ENCODE measurements at places on chromosomes 4 and X.

- peak; percentile 82 for DNase-seq
Observed at GRCh38 chrX:110002300-110003166, at the start of gene TMEM164. TSS of gene TMEM164 (plus strand) at chrX:110003114. CDS start at chrX:110003775, 661 bp downstream.

DNA sequence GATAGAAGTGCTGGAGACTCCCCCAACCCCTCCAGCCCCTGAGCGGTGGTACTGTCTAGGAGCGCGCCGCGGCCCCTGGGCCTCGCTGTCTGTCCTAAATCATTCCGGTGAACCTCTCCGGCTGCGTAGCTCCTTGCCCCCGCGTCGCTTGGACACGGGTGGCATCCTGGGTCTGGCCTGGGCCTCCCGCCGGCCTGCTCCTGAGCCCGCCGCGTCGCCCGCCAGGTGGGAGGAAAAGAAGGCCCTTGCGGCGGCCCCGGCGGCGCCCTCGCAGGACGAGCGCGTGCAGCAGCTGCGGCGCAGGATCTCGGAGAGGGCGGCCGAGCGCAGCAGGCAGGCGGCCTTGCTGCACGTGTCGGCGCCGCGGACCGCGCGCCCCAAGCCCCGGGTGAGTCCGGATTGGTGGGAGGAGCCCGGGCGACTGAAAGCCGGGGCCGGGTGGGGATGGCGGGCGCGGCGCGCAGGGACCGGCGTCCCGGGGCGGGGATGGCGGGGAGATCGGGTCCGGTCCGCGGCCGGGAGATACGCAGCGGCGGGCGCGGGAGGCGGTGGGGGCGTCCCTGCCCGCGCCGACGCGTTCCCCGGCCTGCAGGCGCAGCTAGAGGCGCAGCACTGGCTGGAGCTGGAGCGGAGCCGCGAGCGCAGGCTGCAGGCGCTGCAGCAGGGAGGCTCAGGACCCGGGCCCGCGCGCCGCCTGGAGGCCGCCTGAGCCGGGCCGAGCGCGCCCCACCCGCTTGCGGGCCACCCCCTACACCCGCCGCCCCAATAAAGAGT lies 6.5 kb upstream of the RNF4 start:
- DNase-seq, result peak; percentile 91

- DNase-seq, result no peak
Observed at GRCh38 chr4:177057186-177057585, 252.5 kb upstream of the NEIL3 start.

GRCh38 chr4:165726831-165727230 lies 146.2 kb upstream of the TLL1 start:
- DNase-seq, result no peak

- DNase-seq, result no peak
Observed at GRCh38 chrX:110276778-110277177, 41.1 kb downstream of the AMMECR1 start.

DNA sequence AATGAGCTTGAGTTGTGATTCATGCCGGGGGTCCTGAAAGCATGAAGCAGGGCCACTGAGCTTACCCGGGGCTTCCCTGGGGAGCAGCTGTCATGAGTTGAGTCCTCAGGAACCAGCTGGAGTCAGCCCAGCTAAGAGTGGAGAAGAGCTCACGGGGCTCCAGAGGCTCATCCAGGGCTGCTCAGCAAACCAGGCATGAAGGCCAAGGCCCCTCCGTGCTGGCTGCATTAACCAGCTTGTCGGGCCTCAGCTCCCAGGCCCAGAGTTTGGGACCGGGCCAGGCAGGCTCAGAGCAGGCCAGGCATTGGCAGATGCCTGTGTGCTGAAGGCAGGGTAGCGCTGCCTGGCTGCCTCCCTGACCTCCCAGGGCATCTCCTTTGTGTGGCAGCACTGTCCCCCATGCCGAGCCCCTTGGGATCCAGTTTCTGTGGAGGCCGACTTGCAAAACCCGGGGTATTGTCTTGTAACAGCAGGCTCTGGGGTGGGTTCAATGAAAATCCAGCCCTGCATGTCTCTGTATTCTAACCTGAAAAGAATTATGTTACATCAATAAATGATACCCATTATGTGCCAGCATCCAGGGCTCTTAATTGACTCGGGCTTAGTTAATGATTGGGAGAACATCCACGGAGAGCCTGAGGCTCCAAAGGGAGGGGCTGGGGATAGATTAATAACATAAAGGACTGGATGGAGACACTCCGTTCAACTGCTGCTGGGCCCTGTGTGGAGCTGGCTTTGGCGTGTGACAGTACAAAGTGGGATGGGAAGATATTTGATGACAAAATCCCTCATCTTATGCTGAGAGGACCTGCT lies 68.0 kb upstream of the MSX1 start:
- DNase-seq, result no peak

GRCh38 chr4:58649226-58649625 lies 1539.0 kb upstream of the IGFBP7 start:
- DNase-seq, result no peak

- peak; percentile 55 for DNase-seq
Observed at GRCh38 chr4:126779001-126779400, 853.8 kb upstream of the INTU start.

GRCh38 chrX:136209016-136209738 lies 42.0 kb downstream of the MAP7D3 start:
- peak; percentile 76 for DNase-seq

GRCh38 chr4:109321232-109321631 lies 18.8 kb upstream of the COL25A1 start:
- no peak for DNase-seq

DNA sequence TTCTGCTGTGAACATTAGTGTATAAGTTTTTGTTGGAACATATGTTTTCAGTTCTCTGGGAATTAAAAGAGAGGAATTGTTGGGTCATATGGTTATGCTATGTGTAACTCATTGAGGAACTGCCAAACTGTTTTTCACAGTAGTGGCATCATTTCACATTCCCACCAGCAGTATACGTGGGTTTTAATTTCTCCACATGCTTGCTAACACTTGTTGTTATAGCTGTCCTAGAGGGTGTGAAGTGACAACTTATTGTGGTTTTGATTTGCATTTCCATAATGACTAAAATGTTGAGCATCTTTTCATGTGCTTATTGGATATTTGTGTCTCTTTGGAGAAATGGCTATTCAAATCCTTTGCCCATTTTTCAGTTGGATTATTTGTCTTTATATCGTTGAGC lies 13.7 kb downstream of the APELA start:
- no peak for DNase-seq

- DNase-seq, result peak; percentile 1
Observed at GRCh38 chr4:92172203-92172602, 131.6 kb upstream of the GRID2 start.

DNA sequence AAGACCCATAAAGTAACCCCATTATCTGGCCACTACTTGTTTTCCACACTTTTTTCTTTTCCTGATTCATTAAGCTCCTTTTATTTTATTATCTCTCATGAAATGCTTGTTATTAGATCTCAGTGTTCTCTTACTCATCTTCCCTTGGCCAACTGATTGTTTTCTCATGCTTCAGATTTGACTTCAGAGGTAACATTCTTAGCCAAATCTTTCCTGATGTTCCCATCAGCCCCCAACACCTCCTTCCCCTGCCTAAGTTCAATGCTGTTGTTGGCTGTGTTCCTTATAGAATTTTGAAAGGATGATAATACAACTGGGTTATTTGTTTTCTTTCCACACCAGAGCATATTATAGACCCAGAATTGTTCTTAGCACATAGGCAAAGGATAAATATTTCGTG lies 75.6 kb downstream of the BMPR1B start:
- peak; percentile 25 for DNase-seq

DNA sequence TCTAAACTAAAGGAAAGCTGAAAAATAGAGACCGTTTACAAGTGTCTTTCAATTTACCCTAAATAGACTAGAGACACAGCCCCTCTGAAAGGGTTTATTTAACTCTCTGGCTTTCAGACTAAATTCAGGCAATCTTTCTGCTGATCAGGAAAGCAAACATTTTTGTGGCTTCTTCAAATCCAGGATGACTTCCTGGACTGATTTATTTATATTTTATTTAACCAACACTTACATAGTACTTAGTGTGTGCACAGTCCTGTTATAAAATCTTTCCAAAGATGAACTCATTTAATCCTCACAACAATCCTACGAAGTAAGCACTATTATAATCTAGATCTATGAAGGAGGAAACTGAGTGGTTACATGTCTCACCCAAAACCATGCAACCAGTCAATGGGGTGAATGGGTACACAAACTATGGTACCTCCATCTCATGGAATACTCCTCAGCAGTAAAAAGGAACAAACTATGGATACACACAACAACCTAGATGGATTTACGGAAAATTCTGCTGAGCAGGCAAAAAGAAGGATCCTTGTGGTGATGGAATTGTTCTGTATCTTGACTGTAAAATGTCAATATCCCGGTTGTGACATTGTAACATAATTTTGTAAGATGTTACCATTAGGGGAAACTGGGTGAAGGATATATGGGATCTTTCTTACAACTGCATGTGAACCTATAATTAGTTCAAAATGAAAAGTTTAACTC lies 64.1 kb upstream of the MAMLD1 start:
- DNase-seq, result no peak

GRCh38 chrX:125203737-125204578 lies 115.7 kb upstream of the TEX13C start:
- no peak for DNase-seq

DNA sequence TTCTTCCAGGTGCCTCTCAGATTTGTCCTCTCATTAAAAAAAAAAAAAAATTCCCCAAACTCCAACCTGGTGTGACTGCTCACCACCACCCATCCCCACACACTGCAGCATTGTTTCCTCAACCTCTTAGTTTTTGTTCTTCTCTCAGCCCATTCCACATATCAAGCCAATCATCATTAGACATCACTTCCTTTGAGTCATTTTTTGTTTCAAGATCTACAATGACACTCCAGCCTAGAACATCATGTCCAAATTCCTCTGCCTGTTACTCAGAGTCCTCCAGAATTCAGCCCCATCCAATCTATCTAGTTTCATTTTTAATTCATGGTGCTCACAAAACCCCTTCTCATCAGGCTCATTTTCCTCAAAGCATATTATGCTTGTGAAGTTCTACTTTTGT lies 262.5 kb upstream of the TEX13A start:
- peak; percentile 72 for DNase-seq

GRCh38 chrX:150157291-150157690 lies 205.8 kb upstream of the MAMLD1 start:
- no peak for DNase-seq

DNA sequence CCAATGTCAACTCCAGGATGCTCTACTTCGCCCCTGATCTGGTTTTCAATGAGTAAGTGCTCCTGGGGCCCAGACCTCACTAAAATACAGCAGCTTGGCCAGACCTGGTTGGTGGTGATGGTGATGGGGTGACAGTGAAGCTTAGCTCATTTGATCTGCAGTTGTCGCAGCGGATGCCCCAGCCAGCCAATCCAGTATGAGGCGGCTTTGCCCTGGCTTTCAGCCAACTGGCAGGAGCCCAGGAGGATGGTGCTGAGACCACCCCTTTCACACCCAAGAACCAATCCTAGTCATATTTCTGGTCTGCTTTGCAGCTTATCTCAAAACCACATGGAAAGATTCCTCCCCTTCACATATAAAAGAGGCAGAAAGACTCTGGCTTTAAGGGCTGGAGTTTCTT lies 173.8 kb downstream of the AR start:
- DNase-seq, result no peak

DNA sequence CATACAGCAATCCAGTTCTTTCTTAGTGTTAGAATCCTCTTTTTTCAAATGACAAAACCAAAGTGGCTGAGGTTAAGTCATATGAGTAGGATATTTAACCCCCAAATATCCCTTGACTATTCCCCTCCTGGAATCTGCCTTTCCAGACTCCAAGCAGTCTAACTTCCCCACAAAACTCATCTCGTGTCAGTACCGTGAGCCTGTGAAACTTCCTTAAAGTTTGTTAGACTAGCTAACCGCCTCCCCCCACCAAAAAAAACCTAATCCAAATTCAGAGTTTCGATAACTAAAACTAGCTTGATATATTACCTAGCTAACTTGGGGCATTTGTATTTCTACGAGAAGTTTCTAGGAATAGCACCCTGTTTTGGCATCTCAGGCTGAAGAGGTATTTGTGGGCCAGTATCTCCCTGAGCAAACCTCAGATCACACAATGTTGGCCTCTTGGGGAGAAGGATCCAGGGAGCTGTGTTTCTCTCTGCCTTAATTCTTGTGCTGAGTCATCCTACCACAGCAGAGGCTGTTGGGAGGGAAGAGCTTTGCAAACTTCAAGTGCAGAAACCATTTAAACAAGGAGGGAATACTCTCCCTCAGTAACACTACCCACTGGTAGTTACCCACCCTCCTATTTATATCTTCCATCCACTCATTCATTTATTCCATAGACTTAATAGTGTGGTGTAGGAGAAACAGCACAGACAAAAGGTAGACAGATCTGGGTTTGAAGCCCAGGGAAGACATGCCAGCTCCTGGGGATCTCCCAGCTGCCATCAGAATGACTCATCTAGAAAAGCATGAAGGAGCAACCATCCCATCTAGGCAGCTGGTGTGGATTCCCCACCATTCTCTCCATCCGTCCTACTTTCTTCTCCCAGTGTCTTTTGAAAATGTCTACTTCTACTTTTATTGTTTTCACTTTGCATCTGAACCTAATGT lies 39.3 kb upstream of the TXK start:
- peak; percentile 61 for DNase-seq

- no peak for DNase-seq
Observed at GRCh38 chr4:179125870-179126269, 1683.6 kb upstream of the AGA start.

GRCh38 chrX:153556767-153557166 lies 39.3 kb downstream of the ATP2B3 start:
- DNase-seq, result no peak

DNA sequence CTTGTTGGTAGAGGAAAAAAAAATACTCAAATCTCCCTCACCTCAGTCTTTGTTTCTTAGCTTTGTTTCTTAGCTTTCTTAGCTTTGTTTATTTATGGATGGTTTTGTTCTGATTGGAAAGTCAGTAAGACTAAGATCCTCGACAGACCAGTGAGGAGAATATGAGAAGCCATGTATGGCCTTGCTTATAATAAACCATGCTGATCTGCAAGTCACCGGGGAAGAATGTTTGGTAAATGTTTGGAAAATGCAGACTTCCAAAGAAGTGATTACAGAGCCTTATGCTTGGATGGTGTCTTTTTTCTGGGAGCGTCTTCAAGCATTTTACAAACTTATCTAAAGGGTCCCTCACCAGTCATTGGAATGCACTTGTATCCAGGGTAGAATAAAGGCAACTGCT lies 90.1 kb upstream of the NOCT start:
- no peak for DNase-seq

DNA sequence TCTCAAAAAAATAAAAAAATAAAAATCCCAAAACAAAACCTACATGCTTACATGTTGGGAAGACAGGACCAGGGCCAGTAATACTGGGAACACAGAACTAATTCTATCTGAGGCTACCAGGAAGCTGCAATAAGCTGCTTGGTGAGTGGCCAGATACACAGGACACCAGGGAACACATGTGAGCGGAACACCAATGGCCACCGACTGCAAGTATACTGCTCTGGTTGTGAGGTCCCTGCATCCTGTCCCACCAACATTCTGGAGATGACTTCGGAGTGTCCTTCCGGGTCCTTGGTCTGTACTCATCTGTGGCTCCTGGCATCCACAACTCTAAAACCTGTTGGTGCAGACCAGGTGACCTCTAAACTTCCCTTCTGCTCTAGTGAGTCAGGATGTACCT lies 2.7 kb downstream of the TNIP2 start:
- DNase-seq, result no peak

All from foreskin fibroblast (primary cell).